ENCODE measurements at places on chromosomes 3 and 15.

GRCh38 chr3:117217355-117217754, 507.8 kb downstream of the TUSC7 start:
- DNase-seq: no peak

GRCh38 chr3:99674086-99674789, 35.8 kb downstream of the COL8A1 start:
- DNase-seq: no peak

- no peak for DNase-seq
Measured at GRCh38 chr3:10771486-10772270, 44.4 kb upstream of the SLC6A11 start.

DNA sequence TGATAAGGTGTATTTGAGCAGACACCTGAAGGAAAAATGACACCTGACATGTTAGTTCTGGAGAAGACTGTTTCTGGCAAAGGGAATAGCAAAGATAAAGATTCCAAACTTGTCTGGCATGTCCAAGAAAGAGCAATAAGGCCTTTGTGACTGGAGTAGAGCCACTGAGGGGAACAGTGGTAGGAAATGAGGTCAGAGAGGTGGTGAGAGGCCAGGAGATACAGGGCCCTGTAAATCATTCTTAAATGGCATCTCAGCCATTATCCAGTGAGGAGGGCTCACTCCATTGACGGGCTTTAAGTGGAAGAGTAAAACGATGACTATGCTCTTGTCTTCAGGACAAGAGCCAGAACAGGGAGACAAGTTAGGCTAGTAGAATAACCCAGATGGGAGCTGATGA, 4.5 kb downstream of the SLC49A4 start:
- no peak for DNase-seq

- DNase-seq: no peak
Measured at GRCh38 chr3:37147666-37148065, 26.7 kb downstream of the LRRFIP2 start.

DNA sequence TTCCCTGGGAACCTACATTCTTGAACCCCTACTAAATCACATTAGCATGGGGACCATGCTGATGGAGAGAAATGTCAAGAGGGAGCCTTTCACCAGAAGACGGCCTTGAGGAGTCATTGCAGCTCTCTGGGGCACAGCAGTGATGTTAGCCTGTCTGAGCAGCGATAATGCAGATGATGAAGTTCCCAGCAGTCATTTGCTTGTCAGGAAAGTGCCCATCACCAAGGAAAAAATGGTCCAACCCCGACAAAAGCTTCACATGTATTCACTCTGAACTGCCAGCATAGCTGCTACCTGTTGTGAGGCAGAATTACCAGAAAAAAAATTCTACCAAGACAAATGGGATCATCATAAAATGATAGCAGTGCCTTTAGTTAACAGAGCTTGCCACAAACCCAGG, 238.4 kb upstream of the UMPS start:
- DNase-seq: no peak

DNA sequence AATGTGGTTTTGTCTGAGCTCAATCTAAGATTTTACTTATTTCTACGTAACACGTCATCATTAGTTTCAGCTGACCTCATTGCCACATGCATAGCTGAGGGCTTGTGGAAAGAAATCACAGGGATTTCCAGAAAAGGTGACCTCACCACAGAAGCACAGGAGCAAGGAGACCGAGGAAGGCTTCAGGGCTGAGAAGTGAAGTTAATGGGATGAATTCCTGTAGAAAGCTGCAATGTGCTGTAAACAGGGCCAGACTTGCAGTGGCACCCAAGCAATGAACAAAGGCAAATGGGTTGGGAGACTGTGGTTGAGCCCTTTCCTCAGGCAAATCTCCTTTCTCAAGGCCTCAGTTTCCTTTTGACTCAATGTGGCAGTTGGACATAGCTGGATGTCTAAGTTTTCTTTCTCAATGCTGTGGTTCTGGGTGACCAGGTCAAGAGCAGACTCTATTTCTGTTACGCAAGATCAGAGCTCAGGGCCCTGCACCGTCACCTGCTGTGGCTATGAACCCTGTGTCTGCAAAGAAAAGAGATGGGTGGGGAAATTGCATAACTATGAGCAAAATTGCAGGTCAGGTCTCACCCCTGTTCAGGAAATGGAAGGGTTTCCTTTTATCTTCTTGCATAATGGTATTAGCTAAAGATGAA, 252.2 kb upstream of the TBL1XR1 start:
- no peak for DNase-seq

DNA sequence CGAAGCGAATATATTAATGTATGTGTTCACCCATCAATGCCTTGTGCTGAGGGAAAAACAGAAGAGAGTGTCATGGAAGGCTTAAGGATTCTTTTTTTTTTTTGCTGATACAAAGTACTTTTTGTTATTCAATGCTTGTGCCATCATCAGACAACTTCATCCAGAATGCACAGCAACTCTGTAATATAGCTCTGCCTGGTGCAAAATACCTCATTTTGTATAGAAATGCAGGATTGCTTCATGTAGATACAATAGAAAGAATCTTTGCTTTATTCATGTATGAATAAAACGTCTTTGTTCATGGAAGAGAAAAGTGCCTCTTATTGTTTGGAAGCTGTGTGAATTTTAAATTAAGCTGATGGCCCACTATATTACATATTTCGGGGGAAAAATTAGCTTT, 62.9 kb downstream of the SH3GL3 start:
- no peak for DNase-seq

DNA sequence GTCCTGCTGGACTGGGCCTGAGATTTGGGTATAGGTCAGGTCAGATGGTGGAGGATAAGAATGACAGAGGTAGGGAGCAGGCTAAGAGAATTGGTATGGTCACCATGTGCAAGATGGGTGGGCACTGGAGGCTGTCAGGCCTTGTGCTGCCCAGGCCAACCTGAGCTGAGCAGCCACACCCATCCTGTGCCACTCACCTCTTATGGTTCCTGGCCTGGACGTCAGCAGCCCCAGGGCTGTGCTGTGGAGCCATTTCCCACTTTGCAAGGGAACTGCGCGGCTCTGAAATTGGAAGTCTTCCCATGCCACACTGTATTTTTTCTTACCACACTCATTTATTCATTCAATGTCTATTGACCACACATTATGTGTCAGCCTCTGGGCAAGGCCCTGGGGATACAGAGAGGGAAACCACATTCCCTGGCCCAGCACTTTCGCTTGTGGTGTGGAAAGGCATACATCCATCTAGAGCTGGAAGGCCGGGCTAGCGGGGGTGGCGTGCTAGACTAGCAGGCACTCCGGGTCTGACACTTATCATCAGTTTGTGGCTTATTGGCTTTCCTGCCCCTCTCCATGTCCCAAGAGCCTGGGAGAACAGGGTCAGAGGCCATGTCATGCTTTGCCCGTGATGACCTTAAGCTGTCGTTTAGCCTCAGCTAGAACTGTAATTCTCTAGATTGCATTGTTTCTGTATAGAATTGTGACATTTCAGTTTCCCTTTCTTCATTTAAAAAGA, 51.1 kb upstream of the POLG start:
- DNase-seq: no peak

- DNase-seq: no peak
Measured at GRCh38 chr15:72176159-72176558, 21.4 kb downstream of the GRAMD2A start.

DNA sequence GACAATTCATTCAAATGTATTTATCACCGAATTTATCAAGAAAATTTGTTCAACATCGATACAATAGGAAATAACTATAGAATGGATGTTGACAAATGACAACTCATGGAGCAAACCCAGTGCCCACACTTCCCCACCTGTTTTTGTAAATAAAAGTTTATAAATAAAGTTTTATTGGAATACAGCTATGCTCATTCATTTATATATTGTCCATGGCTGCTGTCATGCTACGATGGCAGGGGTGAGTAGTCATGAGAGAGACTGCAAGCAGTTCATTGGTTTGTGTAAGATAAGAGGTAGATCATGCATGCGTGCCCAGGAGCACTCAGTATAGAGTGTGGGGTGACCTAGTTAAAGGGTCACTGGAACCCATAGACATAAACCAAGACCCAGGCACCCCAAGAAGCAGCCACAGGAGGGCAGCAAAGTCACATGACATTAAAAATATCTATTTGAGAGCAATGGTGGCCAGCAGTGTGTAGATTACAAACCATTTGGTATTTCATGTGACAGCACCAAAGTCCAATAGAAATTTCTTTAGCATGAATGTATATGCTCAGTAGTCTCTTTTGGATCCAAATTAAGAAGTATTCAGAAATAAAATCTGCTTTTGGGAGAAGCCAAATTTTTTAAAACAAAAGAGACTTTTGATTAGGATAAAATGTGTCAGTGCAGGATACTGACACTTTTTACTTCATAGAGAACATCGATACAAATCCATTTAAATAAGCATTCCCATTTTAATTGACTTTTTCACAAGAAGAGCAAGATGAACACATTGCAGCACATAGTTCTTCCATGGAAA, 794.8 kb downstream of the MCTP2 start:
- DNase-seq: no peak
